ENCODE measurements at places on chromosomes 12 and 14.

DNA sequence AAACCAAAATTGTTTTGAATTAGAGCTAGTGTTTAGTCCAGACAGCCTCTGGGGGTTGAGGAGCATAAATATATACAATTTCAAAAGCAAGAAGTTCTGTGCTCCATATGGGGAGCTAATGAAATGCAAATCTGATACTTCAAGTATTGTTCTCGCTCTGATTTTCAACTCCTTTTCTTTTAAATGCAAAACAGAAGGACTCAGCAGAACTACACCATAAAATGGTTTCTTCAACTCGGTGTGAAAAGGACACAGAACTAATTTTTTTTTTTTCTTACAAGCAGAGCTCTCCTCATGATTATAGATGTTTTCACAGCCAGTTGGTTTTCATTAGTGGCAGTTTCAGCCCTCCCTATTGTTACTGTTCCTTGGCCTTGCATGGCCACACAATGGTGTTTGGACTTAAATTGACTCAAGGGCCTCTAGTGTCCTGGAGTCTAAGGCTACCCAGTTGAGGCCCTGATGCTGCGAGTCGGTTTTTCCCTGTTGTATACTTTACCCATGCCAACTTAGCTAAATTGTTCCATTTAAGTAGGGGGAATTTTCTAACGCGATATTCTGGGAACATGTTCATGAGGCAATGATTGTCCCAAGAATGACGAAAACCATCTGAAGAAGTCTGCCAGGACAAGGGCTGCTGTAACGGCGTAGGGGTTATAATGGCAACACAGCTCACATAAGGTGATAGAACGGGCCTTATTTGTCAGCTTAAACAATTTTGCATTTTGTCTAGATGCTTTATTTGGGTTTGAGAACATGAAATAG, 120.3 kb downstream of the GPR135 start:
- no peaks in the 10 kb centered on the region for H3K36me3 ChIP-seq
- peak overlapping the region; percentile 41 for H3K27ac ChIP-seq
- DNase-seq = no peak
- no peak overlapping the region for H3K4me3 ChIP-seq
- no peaks in the 10 kb centered on the region for H3K27me3 ChIP-seq
- H3K4me1 ChIP-seq = no peaks in the 10 kb centered on the region

DNA sequence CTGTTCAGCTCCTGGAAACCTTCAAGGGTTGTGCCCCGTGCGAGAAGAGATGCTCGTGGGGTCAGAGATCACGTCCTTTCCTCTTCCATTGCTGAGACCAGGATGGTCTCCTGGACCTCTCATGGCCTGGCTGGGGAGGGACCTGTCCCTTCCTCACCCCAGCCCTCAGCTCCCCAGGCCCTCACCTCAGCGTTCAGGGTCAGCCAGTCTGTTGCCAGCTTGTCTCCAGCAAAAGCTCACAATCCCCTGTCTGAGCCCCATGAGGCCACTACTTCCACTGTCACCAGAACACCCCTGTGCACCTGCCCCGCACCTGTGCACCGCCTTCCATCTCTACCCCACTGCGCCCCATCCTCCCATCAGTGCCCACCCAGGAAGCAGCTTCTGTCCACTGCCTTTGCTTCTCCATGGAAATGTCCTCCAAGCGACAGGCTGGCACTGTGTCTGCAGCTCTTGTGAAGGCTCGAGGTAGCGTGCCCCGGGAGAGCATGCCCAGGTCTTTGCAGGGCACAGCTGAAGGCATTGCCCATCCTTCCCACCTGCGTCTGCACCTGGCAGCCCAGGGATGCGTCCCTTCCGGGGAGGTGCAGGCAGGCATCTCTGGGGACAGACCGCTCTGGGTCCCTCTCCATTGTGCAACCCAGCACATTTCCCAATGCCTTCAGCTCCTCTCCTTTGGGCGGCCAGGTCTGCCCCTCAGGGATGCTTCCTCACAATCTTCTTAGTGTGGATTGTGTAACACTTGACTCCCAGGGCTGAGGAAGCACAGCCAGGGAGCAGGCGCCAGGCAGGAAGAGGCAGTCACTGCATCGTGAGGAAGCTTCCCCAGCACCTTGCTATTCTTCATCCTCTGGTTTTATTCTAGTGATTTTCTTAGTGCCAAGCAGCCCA, 179.6 kb downstream of the ADGRD1 start:
- no peak overlapping the region for H3K27ac ChIP-seq
- no peak for DNase-seq
- no peaks in the 10 kb centered on the region for H3K27me3 ChIP-seq
- H3K36me3 ChIP-seq = no peaks in the 10 kb centered on the region
- no peak overlapping the region for H3K4me3 ChIP-seq

GRCh38 chr14:90467501-90467900, 70.7 kb downstream of the CALM1 start:
- H3K4me3 ChIP-seq = no peak overlapping the region
- no peaks in the 10 kb centered on the region for H3K27me3 ChIP-seq
- no peak for DNase-seq

- H3K27ac ChIP-seq = no peak overlapping the region
- DNase-seq = peak; percentile 18
- H3K4me1 ChIP-seq = no peaks in the 10 kb centered on the region
These were observed 89.9 kb downstream of the MGST1 start for GRCh38 chr12:16437281-16437816.

- H3K4me3 ChIP-seq = no peak overlapping the region
- no peak for DNase-seq
- H3K36me3 ChIP-seq = peaks cover 5% of the 10 kb centered on the region
- H3K27me3 ChIP-seq = no peaks in the 10 kb centered on the region
- H3K4me1 ChIP-seq = no peaks in the 10 kb centered on the region
- no peak overlapping the region for H3K27ac ChIP-seq
These were observed 68.2 kb downstream of the DDX51 start for GRCh38 chr12:132075714-132076553.

- no peaks in the 10 kb centered on the region for H3K4me1 ChIP-seq
- DNase-seq = no peak
- H3K27ac ChIP-seq = no peak overlapping the region
- H3K4me3 ChIP-seq = no peak overlapping the region
These were observed 2.9 kb downstream of the ZFHX2 start for GRCh38 chr14:23548351-23549318.

GRCh38 chr12:102480406-102480805, at the start of gene IGF1:
TSS of gene IGF1 (minus strand) at chr12:102480563. CDS start at chr12:102480381, 182 bp downstream.
- peak within 1 kb of the TSS; percentile 60 for H3K4me3 ChIP-seq
- H3K36me3 ChIP-seq = no peaks in the 10 kb centered on the region
- no peaks in the 10 kb centered on the region for H3K4me1 ChIP-seq
- H3K27ac ChIP-seq = peak within 1 kb of the TSS; percentile 61

GRCh38 chr12:50061946-50062686, 4.7 kb downstream of the ASIC1 start:
- no peak for DNase-seq
- H3K27me3 ChIP-seq = no peaks in the 10 kb centered on the region
- no peak overlapping the region for H3K27ac ChIP-seq
- peaks cover 6% of the 10 kb centered on the region for H3K4me1 ChIP-seq
- no peaks in the 10 kb centered on the region for H3K36me3 ChIP-seq

GRCh38 chr12:131222329-131223139, 268.8 kb downstream of the ADGRD1 start:
- no peaks in the 10 kb centered on the region for H3K36me3 ChIP-seq
- no peaks in the 10 kb centered on the region for H3K27me3 ChIP-seq
- H3K27ac ChIP-seq = no peak overlapping the region

- H3K4me1 ChIP-seq = no peaks in the 10 kb centered on the region
- DNase-seq = no peak
- H3K27me3 ChIP-seq = no peaks in the 10 kb centered on the region
These were observed 103.6 kb upstream of the CCDC91 start for GRCh38 chr12:28086521-28087155.

DNA sequence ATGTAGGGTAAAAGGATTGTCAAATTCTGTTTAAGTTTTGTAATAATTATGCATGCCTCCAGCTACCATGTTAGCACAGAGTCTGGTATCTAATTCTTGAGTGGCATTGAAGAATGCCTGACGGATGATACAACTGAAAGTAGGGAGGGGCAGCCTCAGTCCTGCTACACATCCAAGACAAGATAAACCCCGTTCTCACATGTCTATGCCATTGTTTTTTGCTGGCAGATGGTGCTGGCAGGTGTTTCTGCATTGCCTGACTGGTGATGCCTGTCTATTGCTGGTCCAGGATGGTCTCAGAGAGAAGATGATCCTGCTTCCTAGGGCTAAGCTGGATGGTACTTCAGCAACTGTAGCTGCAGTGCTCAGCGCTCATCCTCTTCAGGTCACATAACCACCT, 245.8 kb upstream of the NAV3 start:
- no peaks in the 10 kb centered on the region for H3K4me1 ChIP-seq
- no peak overlapping the region for H3K4me3 ChIP-seq

- DNase-seq = no peak
- no peak overlapping the region for H3K4me3 ChIP-seq
- no peaks in the 10 kb centered on the region for H3K27me3 ChIP-seq
- H3K27ac ChIP-seq = no peak overlapping the region
- no peaks in the 10 kb centered on the region for H3K36me3 ChIP-seq
These were observed 25.2 kb downstream of the DHRS4L2 start for GRCh38 chr14:24013654-24014514.

GRCh38 chr14:37969511-37969979, 238.2 kb upstream of the SSTR1 start:
- DNase-seq = no peak
- H3K36me3 ChIP-seq = no peaks in the 10 kb centered on the region
- no peaks in the 10 kb centered on the region for H3K27me3 ChIP-seq
- no peak overlapping the region for H3K27ac ChIP-seq

GRCh38 chr12:50923361-50924130, 28.8 kb upstream of the HIGD1C start:
- no peaks in the 10 kb centered on the region for H3K36me3 ChIP-seq
- no peaks in the 10 kb centered on the region for H3K27me3 ChIP-seq
- no peak for DNase-seq
- peak overlapping the region; percentile 89 for H3K27ac ChIP-seq

- no peaks in the 10 kb centered on the region for H3K27me3 ChIP-seq
- H3K27ac ChIP-seq = peak overlapping the region; percentile 52
- H3K4me3 ChIP-seq = no peak overlapping the region
- DNase-seq = no peak
These were observed 22.1 kb downstream of the SCARB1 start for GRCh38 chr12:124841558-124841945.

DNA sequence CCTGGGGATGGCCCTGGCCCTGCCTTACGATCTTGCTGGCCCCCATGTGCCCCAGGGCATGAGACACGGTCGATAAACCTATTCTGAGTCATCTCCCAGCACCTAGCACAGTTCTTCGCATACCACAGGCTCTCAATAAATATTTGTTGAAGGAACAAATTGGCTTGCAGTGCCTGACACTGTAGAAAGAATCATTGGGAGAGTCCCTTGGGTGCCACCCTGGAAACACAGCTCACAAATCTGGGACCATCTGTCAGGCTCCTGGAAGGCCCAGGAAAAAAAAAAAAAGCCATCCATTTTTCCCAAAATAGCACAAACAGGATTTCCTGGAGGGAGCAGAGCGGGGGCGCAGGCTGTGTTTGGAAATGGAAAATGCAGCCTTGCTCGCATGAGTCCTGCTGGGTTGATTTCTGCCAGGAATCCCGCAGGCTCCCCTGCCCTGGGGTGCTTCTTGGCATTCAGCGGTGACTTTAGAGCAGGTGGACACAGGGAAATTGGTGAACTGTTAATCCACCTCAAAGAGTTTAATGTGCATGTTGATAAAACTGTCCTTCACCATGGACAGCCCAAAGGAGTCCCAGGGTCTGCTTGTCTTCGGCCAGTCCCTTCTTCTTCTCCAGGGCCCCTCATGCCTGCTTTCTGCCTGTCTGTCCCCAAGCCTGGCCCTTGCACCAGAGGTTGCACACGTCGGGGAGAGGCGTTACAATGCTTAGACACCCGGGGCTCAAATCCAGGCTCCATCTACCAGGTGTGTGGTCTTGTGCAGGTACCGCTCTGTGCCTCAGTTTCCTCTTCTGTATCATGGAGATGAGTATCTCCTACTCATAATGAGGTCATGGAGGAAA, 106.1 kb upstream of the RFLNA start:
- H3K27me3 ChIP-seq = no peaks in the 10 kb centered on the region
- no peak for DNase-seq
- H3K4me3 ChIP-seq = no peak overlapping the region
- H3K4me1 ChIP-seq = no peaks in the 10 kb centered on the region
- H3K36me3 ChIP-seq = no peaks in the 10 kb centered on the region

GRCh38 chr14:72714871-72715214, 179.1 kb downstream of the DPF3 start:
- no peak overlapping the region for H3K4me3 ChIP-seq
- H3K27ac ChIP-seq = peak overlapping the region; percentile 58
- peaks cover 3% of the 10 kb centered on the region for H3K4me1 ChIP-seq
- H3K36me3 ChIP-seq = no peaks in the 10 kb centered on the region
- H3K27me3 ChIP-seq = no peaks in the 10 kb centered on the region

- DNase-seq = no peak
- no peaks in the 10 kb centered on the region for H3K27me3 ChIP-seq
- H3K4me3 ChIP-seq = no peak overlapping the region
- no peaks in the 10 kb centered on the region for H3K36me3 ChIP-seq
- peak overlapping the region; percentile 77 for H3K27ac ChIP-seq
- no peaks in the 10 kb centered on the region for H3K4me1 ChIP-seq
These were observed 6.1 kb downstream of the SDR39U1 start for GRCh38 chr14:24436355-24437019.

GRCh38 chr12:115918763-115919162, 358.7 kb downstream of the MED13L start:
- no peaks in the 10 kb centered on the region for H3K27me3 ChIP-seq
- no peak overlapping the region for H3K4me3 ChIP-seq
- H3K36me3 ChIP-seq = no peaks in the 10 kb centered on the region
- no peak overlapping the region for H3K27ac ChIP-seq
- no peak for DNase-seq
- no peaks in the 10 kb centered on the region for H3K4me1 ChIP-seq

- H3K4me3 ChIP-seq = peak overlapping the region; percentile 18
- DNase-seq = no peak
- H3K27ac ChIP-seq = peak overlapping the region; percentile 92
- H3K27me3 ChIP-seq = no peaks in the 10 kb centered on the region
- H3K4me1 ChIP-seq = no peaks in the 10 kb centered on the region
These were observed 5.0 kb upstream of the MMP19 start for GRCh38 chr12:55847603-55848291.

DNA sequence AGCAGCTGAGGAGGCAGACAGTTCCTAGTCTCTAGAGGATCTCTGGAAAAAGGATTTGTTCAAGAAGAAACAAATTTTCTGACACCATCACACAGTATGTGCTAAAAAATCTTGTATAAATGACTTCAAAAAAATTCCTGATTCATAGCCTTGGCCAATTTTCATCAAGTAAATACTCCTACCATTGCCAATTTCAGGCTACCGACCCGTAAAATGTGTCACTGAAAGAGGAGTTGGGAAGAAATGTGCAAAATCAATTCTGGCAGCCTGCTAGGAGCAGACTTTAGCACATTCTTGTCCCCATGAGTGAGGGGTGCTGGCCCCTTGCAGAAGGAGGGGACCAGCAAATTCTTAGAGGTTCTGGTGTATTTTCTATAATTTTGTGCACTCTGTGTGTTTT, 109.4 kb downstream of the TMEM30B start:
- H3K27ac ChIP-seq = no peak overlapping the region
- no peak overlapping the region for H3K4me3 ChIP-seq
- no peak for DNase-seq

Data from breast epithelium (tissue), 4 donors.